ENCODE measurements at places on chromosomes 2 and 18. TPM values are rescaled to one million over a fixed set of nuclear protein-coding genes. Genes with fewer than 3 reads are reported as not detected.

The CAPN14 gene
- not detected for total RNA-seq

- H3K4me3 ChIP-seq = no peak overlapping the region
- no peak for DNase-seq
- no peaks in the 10 kb centered on the region for H3K27me3 ChIP-seq
- peak overlapping the region; percentile 34 for H3K27ac ChIP-seq
- H3K36me3 ChIP-seq = no peaks in the 10 kb centered on the region
Measured at GRCh38 chr18:69659142-69659651, 258.5 kb downstream of the DOK6 start.

- DNase-seq = no peak
- no peaks in the 10 kb centered on the region for H3K36me3 ChIP-seq
- H3K27me3 ChIP-seq = peaks cover 6% of the 10 kb centered on the region
- H3K4me1 ChIP-seq = no peaks in the 10 kb centered on the region
Measured at GRCh38 chr2:102350137-102350793, 5.3 kb upstream of the IL18R1 start.

GRCh38 chr18:12376034-12376753, 833 bp downstream of the AFG3L2 start:
- peaks cover 40% of the 10 kb centered on the region for H3K4me1 ChIP-seq
- H3K36me3 ChIP-seq = no peaks in the 10 kb centered on the region
- H3K4me3 ChIP-seq = peak overlapping the region; percentile 96

DNA sequence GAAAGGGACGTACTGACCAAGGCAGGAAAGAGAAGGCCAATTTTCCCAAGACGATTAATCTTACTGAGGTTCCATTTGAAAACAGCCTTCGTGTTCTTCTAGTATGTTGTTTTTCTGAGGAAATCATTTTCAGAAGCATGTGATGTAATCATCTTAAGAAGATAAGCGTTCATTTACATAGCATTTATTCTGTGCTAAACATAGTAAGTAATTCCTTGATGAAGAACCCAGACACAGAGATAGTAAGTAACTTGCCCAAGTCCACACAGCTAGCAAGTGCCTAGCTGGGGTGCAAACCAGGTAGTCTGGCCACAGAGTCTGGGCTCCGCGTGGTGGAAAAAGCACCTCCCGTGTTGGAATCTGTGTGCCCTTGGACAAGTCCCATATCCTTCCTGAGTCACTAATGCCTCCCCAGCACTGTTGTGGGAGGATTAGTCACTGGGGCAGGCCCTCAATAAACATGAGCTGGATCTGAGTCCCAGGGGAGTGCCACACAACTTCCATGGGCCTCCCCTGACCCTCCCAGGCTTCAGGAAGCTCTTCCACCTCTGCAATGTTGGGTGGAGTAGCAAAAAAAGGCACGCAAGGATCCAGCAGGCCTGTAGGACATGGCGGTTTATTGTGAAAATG, 26.9 kb upstream of the ASAP2 start:
- no peaks in the 10 kb centered on the region for H3K36me3 ChIP-seq
- peak overlapping the region; percentile 96 for H3K27ac ChIP-seq
- H3K4me3 ChIP-seq = no peak overlapping the region
- H3K4me1 ChIP-seq = peaks cover 3% of the 10 kb centered on the region
- no peak for DNase-seq

GRCh38 chr18:60599267-60599666, 226.7 kb upstream of the MC4R start:
- H3K4me3 ChIP-seq = no peak overlapping the region
- no peaks in the 10 kb centered on the region for H3K36me3 ChIP-seq
- no peak overlapping the region for H3K27ac ChIP-seq

DNA sequence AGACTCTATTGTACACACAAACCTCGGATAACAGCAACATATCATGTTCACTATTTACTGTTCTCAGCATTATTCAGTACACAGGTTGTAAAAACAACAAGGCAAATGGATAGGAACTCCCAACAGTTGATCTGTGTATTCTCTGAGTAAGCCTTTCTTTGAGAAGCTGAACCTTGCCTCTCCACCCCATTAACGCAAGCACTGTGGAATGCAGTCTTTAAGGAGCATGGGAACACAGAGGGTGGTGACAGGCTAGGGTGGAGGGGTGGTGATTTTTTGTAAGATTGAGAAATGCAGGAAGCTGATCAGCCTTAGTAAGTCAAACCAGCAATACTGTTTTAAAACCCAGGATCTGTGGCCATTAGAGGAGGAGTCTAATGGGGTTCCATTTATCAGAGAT, 19.6 kb upstream of the SERPINB11 start:
- no peaks in the 10 kb centered on the region for H3K27me3 ChIP-seq
- H3K4me1 ChIP-seq = no peaks in the 10 kb centered on the region
- no peak overlapping the region for H3K27ac ChIP-seq
- DNase-seq = no peak
- H3K36me3 ChIP-seq = no peaks in the 10 kb centered on the region
- no peak overlapping the region for H3K4me3 ChIP-seq

- H3K4me1 ChIP-seq = no peaks in the 10 kb centered on the region
- no peak overlapping the region for H3K4me3 ChIP-seq
- DNase-seq = no peak
- H3K36me3 ChIP-seq = peaks cover 41% of the 10 kb centered on the region
Measured at GRCh38 chr2:230347659-230348305, 20.8 kb downstream of the SP140L start.

- H3K27me3 ChIP-seq = no peaks in the 10 kb centered on the region
- no peak overlapping the region for H3K4me3 ChIP-seq
- H3K27ac ChIP-seq = no peak overlapping the region
- H3K4me1 ChIP-seq = no peaks in the 10 kb centered on the region
Measured at GRCh38 chr2:62305421-62306176, 109.7 kb downstream of the B3GNT2 start.

DNA sequence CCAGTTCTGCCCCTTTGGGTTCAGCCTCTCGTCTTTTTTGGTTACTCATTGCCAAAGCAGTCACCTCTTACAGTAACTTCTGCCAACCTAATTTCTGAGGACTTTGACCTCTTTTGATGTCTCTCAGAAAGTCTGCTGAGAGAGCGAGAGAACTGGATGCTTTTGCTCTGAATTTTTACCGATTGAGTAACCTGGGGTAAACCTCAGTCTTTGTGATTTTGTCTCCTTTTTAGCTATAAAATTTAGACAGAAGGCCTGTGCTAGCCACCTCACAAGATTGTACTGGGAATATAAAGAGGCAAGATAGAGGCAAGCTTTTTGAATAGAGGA, 34.8 kb upstream of the IL1R1 start:
- H3K4me3 ChIP-seq = no peak overlapping the region
- H3K36me3 ChIP-seq = no peaks in the 10 kb centered on the region
- no peak for DNase-seq
- H3K27me3 ChIP-seq = no peaks in the 10 kb centered on the region
- H3K27ac ChIP-seq = no peak overlapping the region
- H3K4me1 ChIP-seq = no peaks in the 10 kb centered on the region

The TNFRSF11A gene
- total RNA-seq = 10.5 TPM

The UGT1A3 gene
- not detected for total RNA-seq

DNA sequence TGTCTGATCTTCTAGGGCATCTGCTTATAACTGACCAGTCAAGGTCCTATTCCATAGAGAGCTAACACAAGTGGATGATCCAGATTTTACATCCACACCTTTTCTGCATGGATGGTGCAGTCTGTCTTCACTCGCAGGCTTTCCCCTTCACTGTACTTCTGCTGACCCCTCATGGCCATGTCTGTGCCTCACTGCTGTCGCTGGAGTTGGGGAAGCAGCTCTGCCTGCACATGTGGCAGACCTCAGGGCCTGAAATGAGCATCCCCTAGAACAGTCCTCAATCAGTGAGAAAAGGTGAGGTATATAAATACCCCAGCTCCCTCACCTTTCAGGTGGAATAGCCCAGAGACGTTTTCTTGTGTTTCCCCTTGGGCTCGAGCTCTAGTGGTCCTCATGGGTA, 233.8 kb downstream of the ANKRD36B start:
- no peaks in the 10 kb centered on the region for H3K4me1 ChIP-seq
- no peaks in the 10 kb centered on the region for H3K27me3 ChIP-seq
- H3K36me3 ChIP-seq = no peaks in the 10 kb centered on the region
- no peak overlapping the region for H3K27ac ChIP-seq
- DNase-seq = no peak

- DNase-seq = no peak
- no peaks in the 10 kb centered on the region for H3K4me1 ChIP-seq
- H3K36me3 ChIP-seq = no peaks in the 10 kb centered on the region
- no peak overlapping the region for H3K4me3 ChIP-seq
Measured at GRCh38 chr2:101930847-101931246, 60.9 kb upstream of the IL1R2 start.

- H3K36me3 ChIP-seq = no peaks in the 10 kb centered on the region
- H3K27me3 ChIP-seq = no peaks in the 10 kb centered on the region
- H3K4me1 ChIP-seq = peaks cover 5% of the 10 kb centered on the region
- DNase-seq = no peak
- H3K4me3 ChIP-seq = no peak overlapping the region
Measured at GRCh38 chr2:120037995-120038541, 25.2 kb downstream of the EPB41L5 start.

The CHRNG gene
- not detected for total RNA-seq

The LRP1B gene
- 3.1 TPM for total RNA-seq

DNA sequence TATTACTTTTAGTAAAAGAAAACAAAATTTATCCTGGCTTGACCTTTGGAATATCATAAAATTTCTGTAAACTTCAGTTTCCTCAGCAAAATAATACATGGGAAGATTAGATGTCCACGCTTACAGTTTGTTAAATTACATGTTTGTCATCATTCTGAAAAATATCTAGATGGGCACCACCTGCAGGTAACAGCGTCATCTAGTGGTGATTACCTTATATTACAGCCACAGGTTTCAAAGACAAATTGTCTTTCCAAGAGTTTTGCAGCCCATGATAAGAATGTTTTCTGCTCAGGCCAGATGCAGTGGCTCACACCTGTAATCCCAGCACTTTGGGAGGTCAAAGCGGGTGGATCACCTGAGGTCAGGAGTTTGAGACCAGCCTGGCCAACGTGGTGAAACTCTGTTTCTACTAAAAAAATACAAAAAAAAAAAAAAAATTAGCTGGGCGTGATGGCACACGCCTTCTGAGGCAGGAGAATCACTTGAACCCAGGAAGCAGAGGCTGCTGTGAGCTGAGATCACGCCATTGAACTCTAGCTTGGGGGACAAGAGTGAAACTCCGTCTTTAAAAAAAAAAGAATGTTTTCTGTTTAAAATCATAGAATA, 96.3 kb upstream of the RASGRP3 start:
- H3K27me3 ChIP-seq = no peaks in the 10 kb centered on the region
- H3K4me3 ChIP-seq = no peak overlapping the region
- no peaks in the 10 kb centered on the region for H3K4me1 ChIP-seq

GRCh38 chr2:26483516-26483915, 5.6 kb upstream of the OTOF start:
- no peaks in the 10 kb centered on the region for H3K27me3 ChIP-seq
- no peak overlapping the region for H3K27ac ChIP-seq
- DNase-seq = no peak
- no peaks in the 10 kb centered on the region for H3K36me3 ChIP-seq

DNA sequence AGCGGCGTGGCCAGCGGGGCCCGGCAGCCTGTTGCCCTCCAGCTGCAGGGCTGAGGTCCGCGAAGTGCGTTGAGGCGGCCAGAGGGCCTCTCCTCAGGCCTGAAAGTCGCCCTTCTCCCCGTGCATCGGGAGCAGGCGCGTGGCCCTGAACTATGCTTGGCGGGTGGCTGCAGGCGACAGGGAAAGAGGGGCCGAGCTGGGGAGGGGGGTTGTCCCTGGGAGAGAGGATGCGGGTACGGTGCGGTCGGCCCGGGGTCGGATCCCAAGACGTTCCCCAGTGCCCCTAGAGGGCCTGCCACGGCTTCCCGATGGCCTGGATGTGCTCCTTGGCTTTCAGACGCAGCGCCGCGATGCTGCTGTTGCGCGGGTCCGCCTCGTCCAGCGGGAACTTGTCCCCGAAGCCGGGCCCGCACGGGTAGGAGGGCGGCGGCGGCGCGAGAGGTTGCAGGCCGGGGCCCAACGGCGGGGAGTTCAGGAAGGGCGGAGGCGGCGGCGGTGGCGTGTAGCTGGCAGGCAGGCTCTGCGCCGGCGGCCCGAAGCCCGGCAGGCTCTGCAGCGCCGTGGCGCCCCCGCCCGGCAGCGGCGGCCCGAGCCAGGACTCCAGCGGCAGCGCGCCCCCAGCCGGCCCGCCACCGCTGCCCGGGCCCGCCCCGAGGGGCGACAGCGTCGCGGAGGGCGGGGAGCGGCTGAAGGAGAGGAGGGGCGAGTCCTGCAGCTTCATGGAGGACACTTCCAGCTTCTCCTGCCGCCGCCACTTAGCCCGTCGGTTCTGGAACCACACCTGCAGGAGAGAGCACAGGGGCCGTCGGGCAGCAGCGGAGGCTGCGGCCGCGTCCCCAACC, 4.3 kb downstream of the RAX start:
- no peaks in the 10 kb centered on the region for H3K36me3 ChIP-seq
- H3K4me1 ChIP-seq = peaks cover 21% of the 10 kb centered on the region
- no peak for DNase-seq
- no peak overlapping the region for H3K27ac ChIP-seq
- peaks cover 98% of the 10 kb centered on the region for H3K27me3 ChIP-seq
- H3K4me3 ChIP-seq = no peak overlapping the region

The SKOR2 gene
- total RNA-seq = not detected

GRCh38 chr18:79577451-79578395, 101.9 kb upstream of the CTDP1 start:
- H3K27ac ChIP-seq = no peak overlapping the region
- no peak overlapping the region for H3K4me3 ChIP-seq
- no peaks in the 10 kb centered on the region for H3K27me3 ChIP-seq
- no peaks in the 10 kb centered on the region for H3K4me1 ChIP-seq
- no peaks in the 10 kb centered on the region for H3K36me3 ChIP-seq

The TIGD1 gene
- 4.4 TPM for total RNA-seq

DNA sequence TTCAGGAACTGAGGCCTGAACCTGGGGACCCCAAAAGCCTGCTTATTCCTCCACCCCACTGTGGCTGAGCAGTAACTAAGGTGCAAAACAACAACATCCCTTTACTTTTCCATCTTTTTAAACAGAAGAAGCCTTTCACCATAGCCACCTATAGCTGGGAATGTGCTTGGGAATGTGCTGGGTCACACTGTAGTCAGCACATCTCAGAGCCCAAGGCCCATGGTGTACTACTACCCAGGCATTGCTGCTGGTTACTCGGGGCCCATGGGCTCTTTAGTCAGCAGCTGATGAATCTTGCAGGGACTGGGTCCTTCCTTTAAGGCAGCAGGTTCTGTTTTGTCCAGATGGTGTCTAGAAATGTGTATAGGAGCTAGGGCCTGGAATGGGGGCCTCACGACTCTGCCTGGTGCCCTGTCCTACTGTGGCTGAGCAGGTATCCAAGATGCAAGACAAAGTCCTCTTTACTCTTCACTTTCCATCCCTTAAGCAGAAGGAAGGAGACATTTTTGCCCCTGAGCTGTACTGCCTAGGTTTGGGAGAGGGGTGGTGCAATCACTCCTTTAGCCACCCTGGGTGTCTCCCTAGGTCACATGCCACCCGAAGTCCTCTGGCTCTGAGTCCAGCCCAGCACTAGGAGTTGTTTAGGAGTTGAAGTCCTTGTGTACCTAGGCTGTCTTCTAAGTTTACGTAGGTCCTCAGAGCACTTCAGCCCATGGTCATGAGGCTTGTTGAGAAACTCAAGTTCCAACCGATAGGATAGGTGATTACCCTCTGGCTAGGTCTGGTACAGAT, 70.1 kb downstream of the OXER1 start:
- H3K4me1 ChIP-seq = peaks cover 12% of the 10 kb centered on the region
- DNase-seq = no peak
- no peak overlapping the region for H3K27ac ChIP-seq
- H3K36me3 ChIP-seq = no peaks in the 10 kb centered on the region
- H3K27me3 ChIP-seq = no peaks in the 10 kb centered on the region
- H3K4me3 ChIP-seq = no peak overlapping the region

The HOXD13 gene
- not detected for total RNA-seq
